HS-27A (cell line): ENCODE measurements at places on chromosomes 4 and X.

- no peak for DNase-seq
Observed at GRCh38 chr4:176583278-176583677, 209.4 kb downstream of the VEGFC start.

DNA sequence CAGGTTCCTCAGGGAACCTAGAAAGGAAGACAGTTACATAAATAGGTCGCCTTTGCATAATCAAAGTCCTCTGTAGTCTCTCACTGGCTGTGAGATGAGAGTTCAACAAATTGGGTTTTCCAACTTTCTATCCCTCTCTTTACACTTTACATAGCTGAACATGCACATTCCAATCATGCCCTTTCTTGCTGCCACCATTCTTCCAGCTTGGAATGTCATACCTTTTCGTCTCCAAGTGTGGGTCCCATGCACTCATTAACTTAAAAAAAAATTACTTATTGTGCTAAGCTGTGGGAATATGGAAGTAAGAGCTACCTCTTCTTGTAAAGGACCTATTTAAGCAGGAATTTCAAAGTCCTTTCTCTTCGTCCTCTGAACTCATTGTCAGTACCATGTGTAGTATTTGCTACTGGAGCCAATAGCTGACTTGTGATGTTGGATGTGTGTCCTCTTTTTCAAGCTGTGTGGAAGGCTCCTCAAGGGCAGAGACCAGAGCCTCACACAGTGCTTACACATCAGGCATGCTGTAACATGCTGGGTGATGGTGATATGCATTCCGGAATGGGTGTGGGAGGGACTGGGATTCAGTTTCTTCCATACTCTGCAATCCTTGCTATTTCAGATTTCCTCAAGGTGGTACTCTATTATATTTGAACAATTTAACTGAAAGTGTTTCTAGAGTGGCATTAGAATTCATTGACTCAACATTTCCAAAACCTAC is 7.1 kb downstream of the ENOPH1 start:
- DNase-seq, result no peak

- DNase-seq, result no peak
Observed at GRCh38 chr4:108168671-108169523, at the start of gene LEF1. LEF1 (minus strand) TSS chr4:108168932; CDS start chr4:108167767, 1,165 bp downstream.

GRCh38 chr4:115629270-115629669 is 515.9 kb upstream of the NDST4 start:
- DNase-seq, result no peak

- DNase-seq, result no peak
Observed at GRCh38 chrX:69022430-69022829, 142.8 kb downstream of the PJA1 start.

DNA sequence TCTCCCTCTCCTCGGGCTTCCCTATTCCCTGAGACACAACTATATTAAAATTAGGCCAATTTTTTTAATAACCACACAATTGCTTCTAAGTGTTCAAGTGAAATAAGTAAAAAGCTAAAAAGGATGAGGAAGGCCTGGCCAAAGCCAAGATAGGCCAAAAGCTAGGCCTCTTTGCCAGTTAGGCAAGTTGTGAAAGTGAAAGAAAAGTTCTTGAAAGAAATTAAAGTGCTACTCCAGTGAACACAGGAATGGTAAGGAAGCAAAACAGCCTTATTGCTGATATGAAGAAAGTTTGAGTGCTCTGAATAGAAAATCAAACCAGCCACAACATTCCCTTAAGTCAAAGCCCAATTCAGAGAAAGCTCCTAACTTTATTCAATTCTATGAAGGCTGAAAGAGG is 114.2 kb upstream of the FAT4 start:
- DNase-seq, result no peak
